ENCODE measurements at places on chromosomes 3 and 15. TPM values are rescaled to one million over a fixed set of nuclear protein-coding genes. Genes with fewer than 3 reads are reported as not detected.

- no peak overlapping the region for H3K4me3 ChIP-seq
- no peak for DNase-seq
- H3K4me1 ChIP-seq, result no peaks in the 10 kb centered on the region
- H3K36me3 ChIP-seq, result no peaks in the 10 kb centered on the region
- no peak overlapping the region for H3K27ac ChIP-seq
Measured at GRCh38 chr3:43534675-43535074, 87.1 kb downstream of the ANO10 start.

The NPAP1 gene
- total RNA-seq, result not detected

DNA sequence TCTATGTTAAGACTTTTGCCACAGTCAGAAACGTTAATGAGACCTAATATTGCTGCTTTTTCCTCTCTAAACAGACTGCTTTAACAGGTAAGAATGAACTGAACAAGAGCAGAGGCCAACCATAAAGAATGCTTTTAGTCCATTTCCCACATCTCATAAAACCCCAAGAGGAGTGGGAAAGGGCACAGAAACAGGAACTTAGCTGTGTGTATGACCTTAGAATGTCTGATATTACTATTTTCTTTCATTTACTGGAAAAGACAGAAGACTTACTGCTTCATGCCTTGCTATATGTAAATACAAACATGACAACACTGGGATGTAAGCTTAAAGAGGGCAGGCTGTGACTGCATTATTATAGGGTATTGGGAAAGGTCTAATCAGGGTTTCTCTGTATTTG lies 115.0 kb downstream of the ISL2 start:
- H3K27me3 ChIP-seq, result no peaks in the 10 kb centered on the region
- no peak overlapping the region for H3K27ac ChIP-seq
- no peak overlapping the region for H3K4me3 ChIP-seq

GRCh38 chr15:92579931-92580470 lies 75.6 kb downstream of the FAM174B start:
- DNase-seq, result no peak
- no peaks in the 10 kb centered on the region for H3K27me3 ChIP-seq
- H3K4me3 ChIP-seq, result no peak overlapping the region

The ST6GAL1 gene
- 18.1 TPM for total RNA-seq

GRCh38 chr3:71511446-71511845 lies 72.1 kb downstream of the FOXP1 start:
- no peak overlapping the region for H3K27ac ChIP-seq
- H3K4me1 ChIP-seq, result peaks cover 3% of the 10 kb centered on the region
- no peaks in the 10 kb centered on the region for H3K27me3 ChIP-seq
- no peak for DNase-seq

The CMTM7 gene
- 10.5 TPM for total RNA-seq

DNA sequence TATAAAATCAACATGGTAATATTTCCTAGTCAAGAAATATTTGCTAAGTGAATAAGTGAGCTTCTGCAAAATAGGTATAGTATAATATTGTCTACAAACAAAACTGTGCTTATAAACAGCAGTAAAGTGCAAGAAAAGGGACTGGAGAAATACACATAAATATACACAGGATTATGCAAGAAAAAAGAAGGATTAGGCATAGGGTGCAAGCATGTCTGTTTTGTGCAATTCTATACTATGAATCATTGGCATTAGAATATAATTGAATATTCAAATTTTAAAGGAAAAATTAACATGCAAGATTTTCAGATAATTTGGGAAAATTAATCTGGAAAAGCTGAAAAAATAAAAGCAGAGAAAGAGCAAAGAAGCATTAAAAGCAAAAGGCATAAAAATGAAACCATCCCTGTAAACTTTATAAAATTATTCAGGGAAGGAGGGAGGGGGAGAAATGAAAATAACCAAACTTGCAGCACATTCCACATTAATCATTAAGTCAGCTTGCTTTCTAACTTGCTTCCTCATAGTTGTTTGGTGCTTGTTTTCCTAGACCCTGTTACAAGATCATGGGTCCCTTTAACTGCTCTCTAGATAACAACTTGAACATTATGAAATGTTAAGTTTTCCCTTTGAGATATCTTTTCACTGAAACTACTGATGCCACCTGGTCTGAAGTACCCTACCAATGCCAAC lies 147.4 kb upstream of the STAC start:
- no peak overlapping the region for H3K4me3 ChIP-seq
- H3K27me3 ChIP-seq, result no peaks in the 10 kb centered on the region
- no peak for DNase-seq
- H3K36me3 ChIP-seq, result no peaks in the 10 kb centered on the region
- no peaks in the 10 kb centered on the region for H3K4me1 ChIP-seq

DNA sequence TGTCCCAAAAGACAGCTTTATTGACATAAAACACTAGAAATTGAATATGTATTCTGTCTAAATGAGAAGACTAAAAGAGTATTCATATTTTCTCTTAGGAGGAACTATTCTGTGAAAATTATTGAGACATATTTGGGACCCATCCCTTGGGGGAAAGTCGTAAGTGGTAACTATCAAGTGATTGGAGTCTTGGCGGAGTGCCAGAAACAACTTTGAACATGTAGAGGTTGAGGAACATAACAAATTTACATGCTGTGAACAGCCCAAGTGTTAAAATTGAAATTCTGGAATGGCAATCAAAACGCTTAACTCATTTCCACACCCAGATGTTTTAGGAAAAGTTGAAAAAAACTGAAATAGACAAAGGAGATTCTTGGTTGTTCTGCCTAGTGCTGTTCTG lies 1034.6 kb downstream of the NSUN3 start:
- H3K27me3 ChIP-seq, result no peaks in the 10 kb centered on the region
- no peak overlapping the region for H3K4me3 ChIP-seq
- peak; percentile 2 for DNase-seq
- no peaks in the 10 kb centered on the region for H3K4me1 ChIP-seq

The EFHB gene
- not detected for total RNA-seq

DNA sequence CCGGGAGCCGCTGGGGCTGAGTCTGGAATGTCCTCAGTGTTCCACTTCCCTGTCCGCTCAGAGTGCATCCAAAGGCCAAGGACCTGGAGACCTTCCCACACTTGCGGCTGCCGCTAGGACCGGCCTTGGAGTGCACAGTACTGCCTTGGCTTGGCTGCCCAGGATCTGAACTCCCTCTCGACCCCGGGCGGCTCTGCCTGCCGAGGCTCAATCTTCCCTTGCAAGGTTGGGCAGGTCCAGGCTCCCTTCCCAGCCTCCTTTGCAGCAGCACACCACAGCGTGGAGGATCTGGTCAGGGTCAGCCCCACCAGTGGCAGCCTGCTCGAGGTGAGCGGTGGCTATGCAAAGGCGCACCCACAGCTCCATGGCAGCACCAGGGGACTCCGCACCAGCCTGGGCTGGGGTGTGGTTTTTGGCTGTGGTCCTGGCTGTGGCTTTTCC lies 69.2 kb downstream of the PLXNA1 start:
- peaks cover 9% of the 10 kb centered on the region for H3K4me1 ChIP-seq
- peak; percentile 64 for DNase-seq
- H3K27me3 ChIP-seq, result peaks cover 12% of the 10 kb centered on the region

The DAZL gene
- total RNA-seq, result not detected

- peaks cover 8% of the 10 kb centered on the region for H3K4me1 ChIP-seq
- peaks cover 25% of the 10 kb centered on the region for H3K36me3 ChIP-seq
- H3K27ac ChIP-seq, result no peak overlapping the region
- no peak overlapping the region for H3K4me3 ChIP-seq
- no peak for DNase-seq
- no peaks in the 10 kb centered on the region for H3K27me3 ChIP-seq
Measured at GRCh38 chr3:129654131-129654530, 47.7 kb upstream of the PLXND1 start.

DNA sequence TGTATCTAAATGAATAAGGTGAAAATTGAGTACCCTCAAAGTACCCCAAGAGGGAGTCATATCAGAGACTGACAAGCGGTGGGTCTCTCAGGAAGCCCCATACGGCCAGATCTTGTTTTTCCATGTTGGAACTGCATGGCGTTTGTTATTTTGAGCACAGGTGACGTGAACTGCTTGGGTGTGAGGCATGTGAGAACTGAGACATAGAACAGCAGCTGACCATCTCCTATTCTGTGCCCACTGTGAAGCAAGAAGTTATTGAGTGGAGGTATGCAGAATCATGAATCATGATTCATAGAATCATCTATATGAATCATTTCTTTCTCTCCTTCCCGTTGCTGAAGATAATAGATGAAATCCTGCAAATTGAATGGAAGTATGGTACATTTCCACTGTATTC lies 4.6 kb downstream of the VPS8 start:
- no peaks in the 10 kb centered on the region for H3K27me3 ChIP-seq
- no peak overlapping the region for H3K4me3 ChIP-seq
- H3K36me3 ChIP-seq, result peaks cover 14% of the 10 kb centered on the region
- H3K27ac ChIP-seq, result no peak overlapping the region

The OGG1 gene
- total RNA-seq, result 14.8 TPM

GRCh38 chr3:152841131-152841530 lies 6.2 kb downstream of the P2RY1 start:
- no peak overlapping the region for H3K4me3 ChIP-seq

- no peaks in the 10 kb centered on the region for H3K27me3 ChIP-seq
- no peak overlapping the region for H3K4me3 ChIP-seq
- no peaks in the 10 kb centered on the region for H3K36me3 ChIP-seq
- H3K27ac ChIP-seq, result no peak overlapping the region
- peaks cover 13% of the 10 kb centered on the region for H3K4me1 ChIP-seq
Measured at GRCh38 chr3:128683957-128684356, 33.3 kb upstream of the RPN1 start.

GRCh38 chr3:125150525-125151441 lies 61.8 kb downstream of the SLC12A8 start:
- H3K4me3 ChIP-seq, result no peak overlapping the region
- H3K27ac ChIP-seq, result no peak overlapping the region
- no peaks in the 10 kb centered on the region for H3K36me3 ChIP-seq
- peaks cover 5% of the 10 kb centered on the region for H3K4me1 ChIP-seq

The SMAD6 gene
- total RNA-seq, result 103 TPM

The ZMYND10 gene
- total RNA-seq, result 0.89 TPM

The PDZRN3 gene
- 80.6 TPM for total RNA-seq

- H3K36me3 ChIP-seq, result no peaks in the 10 kb centered on the region
- peaks cover 24% of the 10 kb centered on the region for H3K4me1 ChIP-seq
- H3K27ac ChIP-seq, result peak overlapping the region; percentile 83
- DNase-seq, result no peak
- no peak overlapping the region for H3K4me3 ChIP-seq
Measured at GRCh38 chr15:48176112-48176511, 2.0 kb downstream of the MYEF2 start.

The GOLGA6L4 gene
- total RNA-seq, result not detected

GRCh38 chr3:49028298-49028672 lies 913 bp downstream of the IMPDH2 start:
- peaks cover 15% of the 10 kb centered on the region for H3K4me1 ChIP-seq
- peak overlapping the region; percentile 75 for H3K4me3 ChIP-seq
- H3K36me3 ChIP-seq, result peaks cover 74% of the 10 kb centered on the region
- H3K27ac ChIP-seq, result peak overlapping the region; percentile 90
- H3K27me3 ChIP-seq, result no peaks in the 10 kb centered on the region

GRCh38 chr15:83378921-83379578 lies 68.1 kb upstream of the SH3GL3 start:
- no peak overlapping the region for H3K27ac ChIP-seq
- DNase-seq, result peak; percentile 21
- H3K36me3 ChIP-seq, result no peaks in the 10 kb centered on the region
- H3K27me3 ChIP-seq, result no peaks in the 10 kb centered on the region
- H3K4me1 ChIP-seq, result no peaks in the 10 kb centered on the region
- no peak overlapping the region for H3K4me3 ChIP-seq

The PCLAF gene
- total RNA-seq, result 1.3 TPM

The PEX11A gene
- total RNA-seq, result 11.2 TPM

GRCh38 chr3:50171540-50172301 lies 16.6 kb downstream of the SEMA3F start:
- peaks cover 28% of the 10 kb centered on the region for H3K36me3 ChIP-seq
- peaks cover 70% of the 10 kb centered on the region for H3K4me1 ChIP-seq
- H3K4me3 ChIP-seq, result no peak overlapping the region

GRCh38 chr3:50251220-50251619 lies 15.2 kb downstream of the GNAI2 start:
- H3K27me3 ChIP-seq, result no peaks in the 10 kb centered on the region
- peak; percentile 83 for DNase-seq
- no peak overlapping the region for H3K4me3 ChIP-seq
- peak overlapping the region; percentile 90 for H3K27ac ChIP-seq
- H3K36me3 ChIP-seq, result peaks cover 43% of the 10 kb centered on the region

GRCh38 chr3:194150252-194150934 lies 14.4 kb downstream of the HES1 start:
- no peak overlapping the region for H3K4me3 ChIP-seq
- H3K36me3 ChIP-seq, result no peaks in the 10 kb centered on the region
- H3K27ac ChIP-seq, result peak overlapping the region; percentile 75
- no peaks in the 10 kb centered on the region for H3K27me3 ChIP-seq
- H3K4me1 ChIP-seq, result peaks cover 5% of the 10 kb centered on the region
- no peak for DNase-seq

The FMN1 gene
- 29.3 TPM for total RNA-seq

DNA sequence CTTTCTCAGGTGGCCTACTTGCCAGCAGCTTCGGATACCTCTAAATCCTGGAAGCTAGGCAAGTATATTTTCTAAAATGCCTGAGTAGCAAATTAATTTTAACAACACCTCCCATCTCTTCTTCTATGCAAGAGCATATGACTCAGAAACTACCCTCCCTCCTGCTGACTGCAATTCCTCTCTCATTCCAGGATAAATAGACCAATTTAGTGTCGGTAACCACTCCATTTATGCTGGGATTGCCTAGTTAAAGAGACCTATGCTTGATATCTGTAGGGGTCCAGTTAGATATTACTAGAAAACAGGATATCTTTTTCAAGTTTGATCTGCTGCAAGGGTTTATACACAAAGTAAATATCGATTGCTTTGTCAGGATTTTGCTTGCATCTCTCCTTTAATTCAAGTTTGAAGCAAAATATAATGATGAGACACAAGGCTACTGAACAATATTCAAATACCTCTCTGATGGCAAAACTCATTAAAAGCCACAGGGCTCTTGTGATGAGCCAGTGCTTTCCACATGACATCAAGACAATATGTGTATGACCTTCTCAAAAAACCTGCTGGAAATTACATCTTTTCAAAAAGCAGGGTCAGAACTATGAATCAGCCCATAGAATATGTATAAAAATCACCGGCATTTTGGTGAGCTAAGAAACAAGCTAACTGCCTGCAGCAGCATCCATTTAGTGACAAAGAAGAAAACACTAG lies 491.6 kb upstream of the NECTIN3 start:
- no peak overlapping the region for H3K4me3 ChIP-seq
- H3K27me3 ChIP-seq, result no peaks in the 10 kb centered on the region
- no peak for DNase-seq
- no peak overlapping the region for H3K27ac ChIP-seq
- no peaks in the 10 kb centered on the region for H3K36me3 ChIP-seq

The COL6A6 gene
- not detected for total RNA-seq

Data from stomach (tissue), 19 donors.